Immature natural killer cell (primary cell): ENCODE measurements at places on chromosomes 1 and 21. TPM values are rescaled to one million over a fixed set of nuclear protein-coding genes. Genes with fewer than 3 reads are reported as not detected.

DNA sequence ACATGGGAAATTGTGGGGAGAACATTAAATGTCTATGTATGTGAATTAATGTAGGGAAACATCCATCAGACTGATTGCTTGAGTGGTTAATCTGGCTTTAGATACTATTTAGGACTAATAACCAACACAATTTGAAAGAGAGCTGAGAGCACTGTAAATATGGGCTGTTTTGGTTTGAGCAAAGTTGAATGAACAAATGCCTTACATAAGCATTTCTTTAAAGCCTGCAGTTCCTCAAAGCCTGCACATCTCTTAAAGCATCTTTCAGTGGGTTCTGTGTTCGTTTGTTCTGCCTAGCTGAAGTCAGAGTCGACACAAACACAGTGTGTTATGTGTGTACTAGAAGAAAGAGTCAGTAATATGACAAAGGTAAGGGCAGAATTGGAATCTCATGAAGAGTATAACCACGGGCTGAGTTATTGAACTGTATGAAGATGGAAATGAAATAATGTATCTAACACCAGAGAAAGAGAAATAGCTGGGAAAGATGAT lies 350.0 kb downstream of the SIPA1L2 start:
- H3K4me1 ChIP-seq, result no peaks in the 10 kb centered on the region
- H3K4me3 ChIP-seq, result no peak overlapping the region
- no peaks in the 10 kb centered on the region for H3K27me3 ChIP-seq
- no peaks in the 10 kb centered on the region for H3K36me3 ChIP-seq
- H3K27ac ChIP-seq, result no peak overlapping the region

DNA sequence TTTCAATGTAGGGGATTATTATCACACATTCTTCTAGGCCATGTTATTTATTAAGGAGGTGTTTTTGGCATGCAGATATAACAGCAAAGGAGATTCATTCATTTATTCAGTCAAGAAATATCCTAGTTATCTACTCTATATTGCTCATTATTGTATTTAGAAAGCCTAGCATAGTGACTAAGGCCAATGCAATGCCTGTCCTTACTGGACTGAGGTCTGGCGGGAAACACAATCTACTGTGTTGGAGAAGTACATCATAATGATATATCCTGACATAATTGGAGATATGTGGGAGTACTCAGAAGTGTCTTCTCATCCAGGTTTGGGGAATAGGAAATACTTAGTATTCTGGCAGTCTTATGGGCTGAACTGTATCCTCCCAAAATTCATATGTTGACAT lies 421.5 kb upstream of the USP24 start:
- no peak overlapping the region for H3K4me3 ChIP-seq
- DNase-seq, result no peak
- no peaks in the 10 kb centered on the region for H3K27me3 ChIP-seq
- no peak overlapping the region for H3K27ac ChIP-seq
- no peaks in the 10 kb centered on the region for H3K36me3 ChIP-seq

DNA sequence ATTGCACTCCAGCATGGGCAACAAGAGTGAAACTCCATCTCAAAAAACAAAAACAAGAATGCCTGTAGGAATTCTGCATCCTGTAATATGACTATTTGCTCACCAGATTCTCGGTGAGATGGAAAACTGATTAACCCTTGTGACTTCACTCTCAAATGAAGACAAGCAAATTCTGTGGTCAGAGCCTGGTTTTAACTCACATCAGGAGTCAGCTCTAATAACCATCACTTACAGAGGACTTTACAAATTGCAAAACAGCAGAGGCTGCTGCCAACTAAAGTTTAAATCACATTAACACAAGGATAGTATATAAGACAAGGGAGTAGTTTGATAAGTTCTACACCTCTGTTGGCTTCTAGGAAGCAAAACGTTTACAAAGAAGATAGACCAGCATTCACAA lies 35.7 kb upstream of the FAM163A start:
- no peak overlapping the region for H3K27ac ChIP-seq
- no peak for DNase-seq
- H3K27me3 ChIP-seq, result peaks cover 6% of the 10 kb centered on the region
- no peak overlapping the region for H3K4me3 ChIP-seq

GRCh38 chr1:244335456-244335855 lies 116.3 kb downstream of the ADSS2 start:
- no peaks in the 10 kb centered on the region for H3K36me3 ChIP-seq
- DNase-seq, result no peak
- H3K4me3 ChIP-seq, result no peak overlapping the region
- no peaks in the 10 kb centered on the region for H3K4me1 ChIP-seq

GRCh38 chr1:202023001-202023433 lies 12.6 kb downstream of the ELF3 start:
- no peak overlapping the region for H3K27ac ChIP-seq
- no peaks in the 10 kb centered on the region for H3K4me1 ChIP-seq
- H3K4me3 ChIP-seq, result no peak overlapping the region

Gene S100A3
- polyA plus RNA-seq, result not detected

Gene C8B
- polyA plus RNA-seq, result not detected
